HepG2 (cell line): ENCODE measurements at places on chromosomes 1 and 21. TPM values are rescaled to one million over a fixed set of nuclear protein-coding genes. Genes with fewer than 3 reads are reported as not detected.

CRYBG2 gene
- total RNA-seq, result 0.39 and 1.3 TPM in 2 replicates

CCDC30 gene
- 0.77 and 1.2 TPM in 2 replicates for total RNA-seq

ARHGEF16 gene
- total RNA-seq, result 15.9 and 20.3 TPM in 2 replicates

GRCh38 chr1:193562121-193562520 is 375.7 kb upstream of the B3GALT2 start:
- H3K4me1 ChIP-seq, result no peaks in the 10 kb centered on the region
- no peaks in the 10 kb centered on the region for H3K27me3 ChIP-seq
- no peak overlapping the region for H3K27ac ChIP-seq
- H3K4me3 ChIP-seq, result no peak overlapping the region

DNA sequence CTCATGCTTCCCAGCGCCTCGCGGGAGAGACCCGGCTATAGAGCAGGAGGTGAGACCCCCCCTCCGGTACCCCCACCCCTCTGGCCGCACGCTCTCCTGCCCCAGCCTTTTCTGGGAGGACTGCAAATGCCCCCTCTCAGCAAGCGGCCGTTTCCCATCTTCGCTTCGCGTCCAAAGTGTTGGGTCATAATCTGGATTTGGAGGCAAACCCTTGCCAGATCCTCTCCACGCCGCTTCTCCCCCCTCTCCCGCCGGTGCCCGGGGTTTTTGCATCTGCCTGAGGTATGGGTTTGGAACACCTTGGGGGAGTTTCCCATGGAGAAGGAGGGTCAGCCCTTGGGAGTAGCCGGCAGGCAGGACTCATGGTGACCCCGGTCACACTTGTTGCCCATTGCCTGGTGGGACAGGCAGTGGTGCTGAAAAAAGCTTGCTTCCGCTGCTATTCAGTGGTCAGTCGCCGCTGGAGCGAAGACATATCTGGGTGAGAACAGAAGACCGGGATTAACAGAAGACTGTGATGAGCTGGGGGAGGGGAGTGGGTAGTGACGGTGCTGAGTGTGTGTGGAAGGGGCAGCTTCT is 935 bp downstream of the KCNK2 start:
- H3K27me3 ChIP-seq, result peaks cover 46% of the 10 kb centered on the region; the same call in 2 of the 3 replicates
- H3K4me1 ChIP-seq, result no peaks in the 10 kb centered on the region
- no peaks in the 10 kb centered on the region for H3K36me3 ChIP-seq
- DNase-seq, result no peak

- H3K4me1 ChIP-seq, result peaks cover 24% of the 10 kb centered on the region
- H3K4me3 ChIP-seq, result no peak overlapping the region
- no peaks in the 10 kb centered on the region; the same call in 1 of the 2 replicates for H3K36me3 ChIP-seq
Measured at GRCh38 chr1:53835491-53835890, 2.6 kb downstream of the NDC1 start.

- H3K27me3 ChIP-seq, result no peaks in the 10 kb centered on the region
- no peaks in the 10 kb centered on the region for H3K36me3 ChIP-seq
- no peak overlapping the region for H3K4me3 ChIP-seq
- no peak overlapping the region for H3K27ac ChIP-seq
- DNase-seq, result peak; percentile 13
Measured at GRCh38 chr1:246398126-246398813, 108.8 kb downstream of the SMYD3 start.
